ENCODE measurements at places on chromosomes 1 and 21. TPM values are rescaled to one million over a fixed set of nuclear protein-coding genes. Genes with fewer than 3 reads are reported as not detected.

DNA sequence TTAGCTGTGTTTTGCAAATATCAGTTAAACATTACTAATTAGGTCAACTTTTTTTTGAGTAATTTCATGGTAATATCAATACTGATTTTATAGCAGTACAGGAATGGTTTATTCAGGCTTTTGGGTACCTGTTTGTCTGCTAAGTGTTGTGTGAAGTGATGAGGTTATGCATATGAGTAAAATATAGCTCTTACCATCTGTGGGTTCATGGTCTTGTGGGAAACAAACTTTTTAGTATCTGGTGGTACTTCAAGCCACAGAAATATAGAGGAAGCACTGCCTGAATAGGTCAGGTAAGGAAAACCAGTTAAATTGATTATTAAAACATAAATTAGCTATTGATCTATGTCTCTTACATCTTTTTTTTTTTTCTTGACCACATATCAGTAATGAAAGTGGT, 113.9 kb downstream of the RABGAP1L start:
- DNase-seq = no peak
- no peak overlapping the region for H3K27ac ChIP-seq
- no peaks in the 10 kb centered on the region for H3K4me1 ChIP-seq
- no peaks in the 10 kb centered on the region for H3K27me3 ChIP-seq

Gene PRKAA2
- not detected for total RNA-seq

- H3K27me3 ChIP-seq = no peaks in the 10 kb centered on the region
- H3K4me1 ChIP-seq = no peaks in the 10 kb centered on the region
- no peak overlapping the region for H3K27ac ChIP-seq
- no peak overlapping the region for H3K4me3 ChIP-seq
Measured at GRCh38 chr1:97163591-97164275, 442.1 kb downstream of the PTBP2 start.

DNA sequence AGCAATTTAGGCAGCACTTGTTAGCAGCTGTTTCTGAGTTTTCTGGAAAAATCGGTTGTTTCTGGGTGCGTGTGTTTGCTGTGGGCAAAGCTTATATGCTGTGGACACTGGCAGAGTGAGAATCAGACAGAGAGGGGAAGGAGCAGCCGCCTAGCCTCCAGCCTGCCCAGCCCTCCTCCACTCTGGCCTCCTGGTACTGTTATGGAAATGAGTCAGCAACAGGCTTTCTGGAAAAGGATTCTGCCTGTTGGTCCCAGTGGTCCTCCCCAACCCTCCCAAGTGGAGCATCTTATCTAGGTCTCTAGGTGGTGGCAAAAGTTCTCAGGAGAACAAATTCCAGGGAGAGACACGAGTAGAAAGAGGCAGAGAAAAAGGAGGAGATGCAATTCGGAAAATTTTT, 42.2 kb upstream of the GOLT1A start:
- no peak overlapping the region for H3K4me3 ChIP-seq
- H3K27ac ChIP-seq = no peak overlapping the region
- DNase-seq = no peak
- H3K4me1 ChIP-seq = no peaks in the 10 kb centered on the region
- H3K36me3 ChIP-seq = no peaks in the 10 kb centered on the region

- no peak overlapping the region for H3K4me3 ChIP-seq
- no peaks in the 10 kb centered on the region for H3K36me3 ChIP-seq
- no peak overlapping the region for H3K27ac ChIP-seq
- DNase-seq = no peak
- H3K27me3 ChIP-seq = no peaks in the 10 kb centered on the region
Measured at GRCh38 chr1:24487455-24487854, 15.2 kb upstream of the RCAN3 start.

DNA sequence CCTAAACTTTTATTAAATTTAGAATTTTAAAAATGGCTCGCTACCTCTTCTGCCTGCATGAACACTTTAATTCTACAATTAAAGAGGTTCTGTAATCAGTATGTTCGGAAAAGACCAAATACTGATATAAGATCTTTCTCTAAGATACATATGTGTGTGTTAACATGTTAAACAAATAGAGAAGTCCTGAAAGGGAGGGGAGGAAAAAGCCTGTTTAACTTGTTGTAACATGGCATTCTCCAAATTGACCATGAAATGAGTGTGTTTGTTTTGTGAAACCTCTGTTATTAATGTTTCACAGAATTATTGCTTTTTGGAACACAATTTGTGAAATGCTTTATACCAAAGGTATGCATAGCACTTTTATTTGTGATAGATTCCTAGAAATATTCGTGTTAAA, 77.0 kb downstream of the MARK1 start:
- H3K27me3 ChIP-seq = no peaks in the 10 kb centered on the region
- DNase-seq = no peak
- H3K27ac ChIP-seq = no peak overlapping the region
- no peaks in the 10 kb centered on the region for H3K4me1 ChIP-seq
- no peak overlapping the region for H3K4me3 ChIP-seq
- no peaks in the 10 kb centered on the region for H3K36me3 ChIP-seq

- H3K27ac ChIP-seq = no peak overlapping the region
- no peak overlapping the region for H3K4me3 ChIP-seq
- H3K4me1 ChIP-seq = no peaks in the 10 kb centered on the region
- no peaks in the 10 kb centered on the region for H3K36me3 ChIP-seq
- no peaks in the 10 kb centered on the region for H3K27me3 ChIP-seq
Measured at GRCh38 chr21:40751221-40751620, 95.7 kb downstream of the DSCAM start.

Gene PRKACB
- 54.6 TPM for total RNA-seq

DNA sequence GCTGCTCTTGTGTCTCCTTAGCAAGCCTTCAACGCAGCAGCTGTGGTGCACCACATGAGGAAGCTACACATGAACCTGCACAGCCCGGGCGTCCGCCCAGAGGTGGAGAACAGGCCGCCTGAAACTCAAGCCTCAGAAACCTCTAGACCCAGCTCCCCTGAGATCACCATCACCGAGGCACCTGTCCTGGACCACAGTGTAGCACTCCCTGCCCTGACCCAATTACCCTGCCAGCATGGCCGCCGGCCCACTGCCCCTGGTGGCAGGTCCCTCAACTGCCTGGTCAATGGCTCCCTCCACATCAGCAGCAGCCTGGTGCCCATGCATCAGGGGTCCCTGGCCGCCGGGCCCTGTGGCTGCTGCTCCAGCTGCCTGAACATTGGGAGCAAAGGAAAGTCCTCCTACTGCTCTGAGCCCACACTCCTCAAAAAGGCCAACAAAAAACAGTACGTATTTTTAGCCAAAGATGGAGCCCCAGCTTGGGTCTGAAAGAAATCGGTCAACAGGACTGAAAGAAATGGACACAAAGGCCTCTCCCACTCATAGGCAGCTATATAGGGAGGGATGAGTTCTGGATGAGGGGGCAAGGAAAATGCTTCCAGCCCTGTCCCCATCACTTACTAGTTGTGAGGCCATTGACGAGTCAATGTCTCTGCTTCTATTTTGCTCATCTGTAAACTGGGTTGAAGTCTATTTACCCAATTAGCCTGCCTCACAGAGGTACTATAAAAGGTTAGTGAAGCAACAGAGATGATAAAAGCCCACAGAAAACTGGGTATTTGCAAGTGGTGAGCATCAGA, 28.5 kb downstream of the CAMK1G start:
- H3K27me3 ChIP-seq = no peaks in the 10 kb centered on the region
- DNase-seq = no peak
- H3K36me3 ChIP-seq = no peaks in the 10 kb centered on the region
- H3K27ac ChIP-seq = no peak overlapping the region

Gene CACNA1S
- total RNA-seq = not detected

DNA sequence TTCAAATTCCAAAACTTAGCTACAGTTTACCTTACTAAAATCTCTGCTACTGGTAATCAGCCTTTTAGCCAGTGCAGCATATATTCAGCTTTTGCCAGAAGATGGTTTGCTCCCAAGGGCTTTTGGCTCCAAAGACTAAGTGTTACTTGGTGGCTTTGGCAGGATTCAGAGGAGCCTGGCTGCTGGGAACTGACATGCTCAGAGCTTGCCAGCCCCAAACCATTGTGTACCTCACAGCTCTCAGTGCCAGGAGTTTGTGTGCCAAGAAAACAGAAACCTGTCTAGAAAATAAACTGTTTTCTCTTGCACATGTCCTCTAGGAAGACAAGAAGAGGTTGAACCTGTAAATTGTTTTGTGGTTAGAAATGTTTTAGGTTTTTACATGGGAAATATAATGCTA, 315.9 kb downstream of the ST6GALNAC3 start:
- H3K27me3 ChIP-seq = no peaks in the 10 kb centered on the region
- no peaks in the 10 kb centered on the region for H3K36me3 ChIP-seq
- H3K4me3 ChIP-seq = no peak overlapping the region

Gene PODN
- total RNA-seq = not detected

Gene SNRPE
- total RNA-seq = 392 TPM

- no peak for DNase-seq
- H3K27me3 ChIP-seq = no peaks in the 10 kb centered on the region
- H3K27ac ChIP-seq = no peak overlapping the region
- H3K4me1 ChIP-seq = peaks cover 4% of the 10 kb centered on the region
- no peak overlapping the region for H3K4me3 ChIP-seq
- H3K36me3 ChIP-seq = no peaks in the 10 kb centered on the region
Measured at GRCh38 chr1:119670898-119671297, 22.8 kb upstream of the ZNF697 start.

- no peaks in the 10 kb centered on the region for H3K4me1 ChIP-seq
- H3K27me3 ChIP-seq = no peaks in the 10 kb centered on the region
- H3K27ac ChIP-seq = no peak overlapping the region
- no peaks in the 10 kb centered on the region for H3K36me3 ChIP-seq
Measured at GRCh38 chr1:106798991-106799390, 257.5 kb upstream of the PRMT6 start.

- no peak overlapping the region for H3K4me3 ChIP-seq
- DNase-seq = no peak
- H3K4me1 ChIP-seq = peaks cover 19% of the 10 kb centered on the region
- H3K27ac ChIP-seq = no peak overlapping the region
- no peaks in the 10 kb centered on the region for H3K27me3 ChIP-seq
Measured at GRCh38 chr1:241675983-241676382, 23.9 kb downstream of the WDR64 start.

DNA sequence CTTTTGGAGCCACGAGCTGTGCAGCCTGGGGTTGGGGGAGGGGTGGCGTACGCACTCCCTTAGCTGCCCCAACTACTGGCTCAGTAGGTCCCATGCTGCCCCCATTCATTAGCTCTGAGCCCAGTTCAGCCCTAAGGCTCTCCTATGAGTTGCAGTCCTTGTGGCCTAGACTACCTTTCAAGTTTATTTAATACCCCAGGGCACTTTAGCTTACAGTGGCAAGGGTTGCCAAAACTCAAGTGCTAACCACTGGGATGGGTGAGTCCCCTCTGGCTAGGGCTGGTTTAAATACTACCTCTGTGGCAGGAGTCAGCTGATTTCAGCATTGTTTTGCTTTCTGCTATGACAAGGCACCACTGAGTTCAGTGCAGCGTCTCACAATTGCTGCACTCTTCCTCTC, 118.2 kb downstream of the ODF2L start:
- H3K4me1 ChIP-seq = no peaks in the 10 kb centered on the region
- no peak overlapping the region for H3K4me3 ChIP-seq
- H3K27me3 ChIP-seq = no peaks in the 10 kb centered on the region
- H3K36me3 ChIP-seq = no peaks in the 10 kb centered on the region

DNA sequence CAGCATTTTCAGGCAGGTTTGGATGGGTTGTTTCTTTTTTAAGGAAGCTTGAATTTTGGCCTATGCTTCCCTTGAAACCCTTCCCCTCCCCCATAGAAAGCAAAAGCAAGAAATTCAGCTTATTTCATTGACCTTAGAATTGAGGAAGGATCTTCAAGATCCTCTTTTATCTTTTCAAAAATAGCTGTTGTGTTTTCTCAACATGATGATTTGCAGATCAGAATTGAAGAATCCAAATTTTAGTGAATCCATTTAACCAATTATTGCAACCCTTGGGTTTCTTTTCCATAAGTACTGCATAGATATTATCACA, 73.7 kb downstream of the LRRC8C start:
- H3K4me1 ChIP-seq = peaks cover 8% of the 10 kb centered on the region
- no peak overlapping the region for H3K27ac ChIP-seq
- no peak overlapping the region for H3K4me3 ChIP-seq

DNA sequence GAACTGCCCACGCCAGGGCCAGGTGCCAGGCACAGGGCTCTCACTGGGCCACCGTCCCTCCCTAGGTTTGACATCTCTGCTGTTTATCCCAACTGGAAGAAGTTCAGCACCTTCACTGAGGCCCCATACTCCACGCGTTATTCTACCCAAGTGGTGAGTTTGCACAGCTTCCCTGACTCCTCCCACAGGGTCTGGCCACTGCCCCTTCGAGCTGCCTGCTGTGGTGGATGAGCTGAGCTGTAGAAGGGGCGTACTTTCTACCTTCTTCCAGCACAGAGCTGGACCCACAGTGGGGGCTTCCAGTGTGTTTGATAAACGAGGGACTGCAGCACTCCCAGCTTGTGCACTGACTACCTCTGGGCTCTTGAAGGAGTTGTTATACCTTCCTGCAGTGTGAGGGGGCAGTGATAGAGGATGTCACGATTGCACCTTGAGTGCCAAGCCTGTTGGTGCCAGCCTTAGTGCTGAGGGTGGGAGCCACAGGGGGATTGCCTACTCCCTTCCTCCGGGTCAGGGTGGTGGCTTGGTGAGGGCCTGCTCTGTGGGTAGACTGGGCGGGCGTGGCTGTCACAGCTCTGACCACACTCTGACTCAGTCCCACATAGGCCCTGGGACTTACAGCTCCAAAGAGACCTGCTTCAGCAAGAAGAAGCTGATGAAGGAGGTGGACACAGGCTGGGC, 5.9 kb upstream of the TTC22 start:
- no peak overlapping the region for H3K4me3 ChIP-seq
- H3K36me3 ChIP-seq = no peaks in the 10 kb centered on the region
- no peak overlapping the region for H3K27ac ChIP-seq
- peaks cover 29% of the 10 kb centered on the region for H3K4me1 ChIP-seq
- H3K27me3 ChIP-seq = no peaks in the 10 kb centered on the region
- DNase-seq = no peak

- H3K27ac ChIP-seq = no peak overlapping the region
- H3K4me1 ChIP-seq = peaks cover 17% of the 10 kb centered on the region
- H3K36me3 ChIP-seq = no peaks in the 10 kb centered on the region
- H3K27me3 ChIP-seq = peaks cover 21% of the 10 kb centered on the region
- H3K4me3 ChIP-seq = no peak overlapping the region
- no peak for DNase-seq
Measured at GRCh38 chr1:997993-998744, 1.7 kb downstream of the HES4 start.

- no peaks in the 10 kb centered on the region for H3K36me3 ChIP-seq
- DNase-seq = no peak
- no peak overlapping the region for H3K27ac ChIP-seq
- H3K27me3 ChIP-seq = no peaks in the 10 kb centered on the region
- H3K4me3 ChIP-seq = no peak overlapping the region
Measured at GRCh38 chr1:13677896-13678295, 22.1 kb upstream of the PRDM2 start.

Gene POLR3GL
- total RNA-seq = 21.6 TPM

Gene ZNF648
- not detected for total RNA-seq

Data from CD8-positive, alpha-beta memory T cell (primary cell).